ENCODE measurements at places on chromosomes 3 and 15.
A peak's percentile ranks its signal among the peaks of the same experiment; 100 is the strongest.

GRCh38 chr3:58386626-58387365 lies 46.8 kb downstream of the PDHB start:
- no peak for DNase-seq

DNA sequence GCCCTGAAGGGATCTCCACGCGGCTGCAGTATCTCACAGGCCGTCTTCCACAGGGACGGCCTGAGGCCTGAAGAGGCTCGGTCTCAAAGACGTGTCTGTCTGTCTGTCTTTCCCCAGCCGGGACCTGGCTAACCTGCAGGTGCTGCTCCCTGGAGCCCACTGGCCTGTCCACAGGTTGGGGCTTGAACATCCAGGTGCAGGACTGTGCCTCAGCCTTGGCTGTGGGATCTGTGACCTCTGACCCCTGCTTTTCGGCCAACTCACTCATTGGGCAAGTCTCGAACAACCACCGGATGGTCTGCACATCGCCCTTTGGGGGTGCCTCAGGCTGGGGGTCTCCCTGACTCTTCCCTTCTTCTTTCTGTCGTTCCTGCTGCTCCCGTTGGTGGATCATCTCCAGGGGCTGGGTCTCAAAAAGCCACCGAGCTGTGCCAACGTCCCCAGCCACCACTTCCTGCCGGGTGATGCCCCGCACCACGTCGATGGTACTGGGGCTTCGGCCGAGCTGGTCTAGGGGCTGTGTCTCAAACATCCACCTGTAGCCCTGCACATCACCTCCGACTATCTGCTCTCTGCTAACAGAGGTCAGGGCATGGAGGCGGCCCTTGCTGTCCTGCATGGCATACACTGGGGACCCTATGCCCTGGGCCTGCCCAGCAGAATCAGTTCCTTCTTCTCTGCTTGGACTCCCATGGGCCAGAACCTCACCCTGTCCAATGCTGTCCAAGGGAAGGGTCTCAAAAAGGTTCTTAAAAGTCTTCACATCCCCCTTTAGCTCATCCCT lies 4.8 kb downstream of the XIRP1 start:
- DNase-seq, result no peak

- DNase-seq, result no peak
Measured at GRCh38 chr15:59052915-59053407, 52.0 kb upstream of the CCNB2 start.

- DNase-seq, result no peak
Measured at GRCh38 chr3:101156787-101157345, 163.5 kb downstream of the IMPG2 start.

DNA sequence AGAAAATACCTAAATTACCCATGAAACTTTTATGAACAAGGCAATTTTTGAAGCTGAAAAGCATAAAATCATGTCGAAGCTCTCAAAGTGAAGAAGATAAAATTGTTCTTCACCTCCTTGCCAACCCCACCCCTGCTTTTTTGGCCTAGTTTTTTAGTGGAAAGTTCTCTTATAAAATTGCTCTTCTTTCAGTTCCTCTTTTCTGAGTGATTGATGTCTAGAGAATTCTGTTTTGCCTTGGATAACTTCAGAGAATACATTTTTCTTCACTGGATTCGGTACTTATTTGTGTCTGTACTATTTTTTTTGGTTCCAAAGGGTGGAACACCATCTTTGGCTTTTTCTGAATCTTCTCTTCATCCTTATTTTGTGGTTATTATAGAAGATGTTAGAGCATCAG lies 25.0 kb upstream of the PYDC2 start:
- DNase-seq, result no peak

DNA sequence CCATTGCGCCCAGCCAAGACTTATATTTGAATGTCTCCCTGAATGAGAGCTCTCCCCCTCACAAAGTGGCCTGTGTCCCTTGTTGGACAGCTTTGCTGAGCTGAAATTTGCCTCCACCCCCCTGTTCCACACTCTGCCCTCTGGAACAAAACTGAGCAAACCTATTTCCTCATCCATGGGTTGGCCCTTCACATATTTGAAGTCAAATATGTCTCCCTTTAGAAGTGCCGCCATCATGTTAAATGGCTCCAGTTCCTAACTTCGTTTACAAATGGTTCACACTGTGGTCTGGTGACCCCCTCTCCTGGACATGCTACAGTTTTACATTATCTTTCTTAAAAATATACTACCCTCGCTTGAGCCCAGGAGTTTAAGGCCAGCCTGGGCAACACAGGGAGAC lies 4.6 kb downstream of the PLIN1 start:
- DNase-seq, result no peak

DNA sequence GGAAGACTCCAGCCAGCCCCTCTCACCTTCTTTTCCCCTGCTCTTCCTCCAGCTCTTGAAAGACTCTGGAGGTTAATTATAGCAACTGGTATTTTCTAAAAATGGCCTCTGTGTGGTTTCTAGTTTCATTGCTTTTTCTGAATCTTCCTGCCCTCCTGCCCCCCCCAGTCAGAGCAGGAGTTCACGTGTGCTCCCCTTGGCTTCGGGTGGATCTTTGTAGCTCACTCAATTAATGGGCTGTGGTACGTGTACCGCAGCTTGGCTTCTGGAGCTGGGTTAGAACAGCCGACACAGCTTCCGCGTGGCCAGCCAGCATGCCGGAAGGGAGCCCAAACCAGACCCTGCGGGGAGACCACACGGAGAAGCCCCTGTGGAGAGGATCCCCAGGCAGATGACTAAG lies 31.5 kb downstream of the TM2D3 start:
- no peak for DNase-seq

GRCh38 chr3:4821975-4822374 lies 157.3 kb upstream of the BHLHE40 start:
- DNase-seq, result no peak

DNA sequence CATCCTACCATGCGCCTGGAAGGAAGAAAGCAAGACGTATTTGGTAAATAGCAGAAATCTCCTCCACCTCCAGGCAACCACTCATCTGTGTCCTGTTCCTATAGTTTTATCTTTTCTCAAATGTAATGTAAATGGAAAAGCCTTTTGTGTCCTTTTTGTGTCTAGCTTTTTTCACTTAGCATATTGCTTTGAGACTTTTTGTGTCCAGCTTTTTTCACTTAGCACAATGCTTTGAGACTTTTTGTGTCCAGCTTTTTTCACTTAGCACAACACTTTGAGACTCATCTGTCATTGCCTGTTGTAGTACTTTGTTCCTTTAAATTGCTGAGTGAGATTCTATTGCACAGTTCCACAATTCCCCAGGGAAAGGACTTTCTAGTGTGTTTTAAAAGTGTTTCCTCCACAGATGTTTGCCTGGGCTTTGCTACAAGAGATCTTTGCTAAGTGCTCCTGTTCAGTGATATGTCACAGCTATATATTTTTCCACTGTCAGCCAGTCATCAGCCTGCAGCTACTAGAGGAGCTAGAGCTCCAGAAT lies 27.9 kb upstream of the MUC13 start:
- DNase-seq, result no peak

DNA sequence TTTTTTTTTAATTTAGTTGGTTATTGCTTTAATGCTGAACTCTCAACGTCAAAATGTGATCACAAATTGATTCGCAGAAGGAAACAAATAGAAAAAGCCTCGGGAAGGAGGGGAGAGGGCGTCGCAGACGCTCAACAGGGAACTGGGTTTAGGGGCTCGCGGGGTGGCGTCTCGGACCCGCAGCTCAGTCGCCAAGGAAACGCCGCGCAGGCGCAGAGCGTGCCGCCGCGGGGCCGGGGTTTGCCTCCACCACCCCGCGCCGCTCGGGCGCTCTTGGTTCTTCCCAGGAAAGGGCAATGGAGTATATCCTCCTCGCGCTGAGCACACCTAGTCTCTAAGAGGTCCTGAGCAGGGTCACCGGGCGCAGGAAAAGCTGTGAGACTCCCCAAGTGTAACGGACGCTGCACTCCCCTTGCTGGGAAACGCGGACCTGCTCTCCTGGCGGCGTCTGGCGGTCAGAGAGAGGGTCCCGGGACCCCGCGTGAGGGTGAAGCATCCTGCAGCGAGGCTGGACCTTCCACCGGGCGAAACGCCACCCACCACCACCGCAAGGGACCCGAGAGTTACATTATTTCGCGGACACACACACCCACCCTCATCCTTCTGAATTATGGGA lies 753 bp downstream of the PLCH1 start:
- peak; percentile 32 for DNase-seq

DNA sequence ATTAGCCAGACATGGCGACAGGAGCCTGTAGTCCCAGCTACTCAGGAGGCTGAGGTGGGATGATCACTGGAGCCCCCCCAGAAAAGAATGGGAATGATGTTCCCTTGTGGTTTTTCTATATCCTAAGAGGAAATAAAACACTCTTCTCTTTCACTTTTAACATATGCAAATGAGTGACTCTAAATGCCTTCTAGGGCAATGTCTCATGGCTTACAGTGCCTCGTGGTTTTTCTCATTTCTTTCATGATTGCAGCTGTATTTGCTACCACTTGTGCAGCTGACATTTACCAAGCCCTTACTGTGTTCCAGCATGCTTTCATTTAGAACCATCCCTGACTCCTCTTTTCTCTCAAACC lies 26.4 kb downstream of the STOML1 start:
- no peak for DNase-seq

DNA sequence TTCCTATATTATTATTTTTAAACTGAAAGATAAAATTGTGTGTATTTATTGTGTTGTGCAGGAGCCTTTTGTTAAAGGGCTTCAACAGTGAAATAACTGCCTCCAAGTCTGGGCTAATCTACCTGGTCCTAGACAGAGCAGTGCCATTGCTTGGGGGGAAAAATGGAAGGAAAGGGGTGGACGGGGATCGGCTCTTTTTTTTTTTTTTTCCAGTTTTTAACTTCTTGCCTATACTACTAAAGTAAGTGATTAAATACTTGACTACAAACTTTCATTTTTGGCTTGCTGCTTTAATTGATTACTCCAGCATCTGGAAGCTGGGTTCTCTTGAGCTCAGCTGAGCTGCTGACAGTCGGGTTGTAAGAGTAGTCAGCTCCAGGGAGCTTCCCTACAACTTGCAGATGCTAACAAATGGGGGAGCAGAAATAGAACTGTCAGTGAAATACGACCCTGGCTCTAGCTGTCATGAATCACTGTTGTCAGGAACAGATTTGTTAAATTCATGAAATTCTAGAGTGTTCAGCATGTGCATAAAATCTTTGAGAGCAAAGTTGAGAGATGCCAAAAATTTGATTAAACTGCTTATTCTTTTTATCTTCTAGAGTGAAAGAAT lies 276.7 kb downstream of the ROBO1 start:
- DNase-seq, result no peak

DNA sequence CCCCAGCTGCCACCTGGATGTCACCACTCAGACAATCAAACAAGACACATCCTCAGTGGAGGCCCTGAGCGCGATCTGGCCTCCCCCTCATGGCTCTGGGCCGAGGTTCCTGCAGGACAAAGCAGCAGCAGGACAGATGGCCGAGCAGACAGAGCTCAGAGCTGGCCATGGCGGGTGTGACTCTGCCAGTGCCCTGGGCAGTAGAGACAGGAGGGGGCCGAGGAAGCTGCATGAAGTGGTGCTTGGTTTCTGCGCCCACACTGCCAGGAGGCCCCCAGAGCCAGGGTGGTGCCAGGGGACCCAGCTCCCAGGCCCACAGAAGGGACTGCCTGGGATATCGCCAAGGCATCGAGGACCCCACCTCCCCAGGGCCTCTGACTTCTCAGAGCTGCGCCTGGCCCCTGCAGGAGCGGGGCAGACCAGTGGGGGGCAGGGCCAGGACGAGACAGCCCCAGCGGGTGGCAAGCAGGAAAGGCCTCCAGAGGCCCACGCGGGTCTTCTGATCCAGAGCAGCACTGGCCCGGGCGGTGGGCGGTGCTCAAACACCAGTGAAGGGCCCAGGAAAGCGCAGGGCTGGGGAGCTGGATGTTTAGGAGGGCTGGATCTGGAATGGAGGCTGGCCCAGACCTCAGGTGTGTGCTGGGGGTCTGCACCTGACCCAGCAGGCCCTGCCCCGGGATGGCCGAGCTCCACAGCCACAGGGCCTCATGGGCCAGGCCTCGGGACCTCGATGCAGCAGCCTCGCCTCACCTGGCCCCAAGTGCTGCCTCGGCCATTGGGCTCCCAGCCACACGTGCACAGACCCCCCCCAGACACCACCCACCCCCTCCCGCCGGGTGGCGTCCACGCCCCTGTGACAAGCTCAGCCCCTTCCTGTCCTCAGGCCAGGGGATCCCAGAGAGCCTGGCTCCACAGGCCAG lies 76.0 kb downstream of the GOLGA8G start:
- no peak for DNase-seq

GRCh38 chr3:46480491-46481195 lies 15.9 kb upstream of the LTF start:
- DNase-seq, result no peak

DNA sequence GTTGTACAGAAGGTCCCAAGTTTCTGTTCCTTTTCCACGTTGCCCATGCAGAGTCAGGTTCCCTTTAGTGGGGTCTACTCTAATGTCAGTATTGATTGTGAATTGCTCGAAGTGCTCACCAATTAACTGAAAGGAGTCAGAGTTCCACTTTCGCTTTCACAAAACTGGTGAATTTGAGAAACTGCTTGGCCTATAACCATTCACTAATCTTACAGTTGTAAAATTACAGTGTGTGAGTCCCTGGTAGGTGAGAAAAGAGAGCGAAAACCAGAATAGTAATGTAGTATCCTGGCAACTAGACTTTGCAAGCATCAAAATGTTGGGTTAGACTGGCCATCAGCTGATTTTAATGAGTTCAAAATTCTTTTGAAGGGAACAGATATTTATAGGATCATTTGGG lies 237.5 kb upstream of the CHRM5 start:
- DNase-seq, result no peak

DNA sequence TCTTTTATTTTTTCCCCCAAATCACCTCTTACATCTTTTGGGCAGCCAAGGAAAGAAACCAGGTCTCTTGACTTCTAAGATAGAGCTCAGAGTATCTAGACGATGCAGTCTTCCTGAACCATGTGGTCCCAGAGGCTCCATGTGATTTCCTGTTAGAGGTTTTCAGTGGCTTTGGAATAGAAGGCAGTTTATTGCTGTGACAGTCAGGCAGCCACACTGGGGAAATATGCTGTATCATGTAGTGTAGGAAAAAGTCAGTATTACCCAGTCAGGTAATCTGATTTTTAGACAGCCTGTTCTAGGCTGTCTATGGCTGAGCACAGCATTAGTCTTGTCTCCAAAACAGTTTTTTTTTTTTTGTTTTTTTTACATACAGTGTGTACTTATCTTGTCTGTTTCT lies 294.3 kb downstream of the THSD4 start:
- DNase-seq, result no peak

DNA sequence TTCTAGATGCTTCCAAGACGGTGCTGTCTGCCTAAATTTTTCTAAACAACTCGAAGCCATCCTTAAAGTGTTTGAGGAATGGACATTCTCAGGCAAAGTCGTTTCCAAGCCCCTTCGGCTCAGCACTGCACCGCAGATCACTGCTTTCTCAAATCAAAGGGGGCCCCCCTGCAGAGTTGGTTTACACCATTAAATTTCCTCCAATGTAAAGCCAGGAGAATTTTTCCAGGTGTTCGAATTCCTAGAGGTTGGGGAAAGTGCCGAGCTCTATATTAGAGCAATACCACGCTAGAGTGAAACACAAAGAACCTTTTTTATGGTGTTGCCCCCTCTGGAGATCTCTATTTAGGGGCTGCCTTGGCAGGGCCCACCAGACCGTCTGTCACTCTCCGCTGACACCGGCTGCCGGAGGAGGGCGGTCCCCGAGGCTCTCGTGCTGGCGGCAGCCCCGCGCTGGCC lies 277.9 kb upstream of the NR2F2 start:
- DNase-seq, result no peak
